ENCODE measurements at places on chromosomes 16 and 17.

DNA sequence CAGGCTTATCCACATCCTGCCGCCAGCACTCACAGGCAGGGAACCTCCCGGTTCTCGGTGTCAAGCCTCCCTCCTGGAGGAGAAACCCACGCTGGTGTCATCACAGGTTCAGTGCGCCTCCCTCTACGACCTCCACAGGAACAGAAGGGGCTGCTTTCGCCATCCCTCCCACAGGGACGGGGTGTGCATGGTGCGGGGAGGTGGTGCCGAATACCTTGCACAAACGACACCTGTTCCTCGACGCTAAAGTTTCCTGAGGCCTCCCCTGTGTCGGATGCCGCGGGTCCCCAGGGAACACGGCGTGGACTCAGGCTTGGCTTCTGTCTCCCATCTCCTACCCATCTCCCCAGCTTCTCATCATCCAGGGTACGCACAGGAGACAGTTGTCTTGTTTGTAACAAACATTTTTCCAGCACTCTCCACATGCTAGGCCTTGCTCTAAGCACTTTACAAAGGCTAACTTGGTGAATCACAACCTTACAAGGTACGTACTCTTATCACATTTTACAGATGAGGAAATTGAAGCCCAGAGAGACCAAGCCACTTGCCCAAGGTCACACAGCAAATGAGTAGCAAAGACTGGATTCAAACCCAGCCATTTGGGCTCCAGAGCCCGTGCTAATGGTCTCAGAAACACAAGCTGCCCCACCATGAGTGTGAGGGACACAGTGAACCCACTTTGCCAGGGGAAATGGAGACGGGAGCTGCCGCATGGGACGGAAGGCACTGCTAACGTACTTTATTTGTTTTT is 271.6 kb downstream of the C16orf95 start:
- DNase-seq = no peak

- no peak for DNase-seq
These were observed 7.9 kb downstream of the SNAI3 start for GRCh38 chr16:88678224-88678979.

- DNase-seq = no peak
These were observed 55.7 kb upstream of the CNEP1R1 start for GRCh38 chr16:49969091-49970030.

GRCh38 chr16:10121491-10121890 is 60.7 kb downstream of the GRIN2A start:
- DNase-seq = no peak

DNA sequence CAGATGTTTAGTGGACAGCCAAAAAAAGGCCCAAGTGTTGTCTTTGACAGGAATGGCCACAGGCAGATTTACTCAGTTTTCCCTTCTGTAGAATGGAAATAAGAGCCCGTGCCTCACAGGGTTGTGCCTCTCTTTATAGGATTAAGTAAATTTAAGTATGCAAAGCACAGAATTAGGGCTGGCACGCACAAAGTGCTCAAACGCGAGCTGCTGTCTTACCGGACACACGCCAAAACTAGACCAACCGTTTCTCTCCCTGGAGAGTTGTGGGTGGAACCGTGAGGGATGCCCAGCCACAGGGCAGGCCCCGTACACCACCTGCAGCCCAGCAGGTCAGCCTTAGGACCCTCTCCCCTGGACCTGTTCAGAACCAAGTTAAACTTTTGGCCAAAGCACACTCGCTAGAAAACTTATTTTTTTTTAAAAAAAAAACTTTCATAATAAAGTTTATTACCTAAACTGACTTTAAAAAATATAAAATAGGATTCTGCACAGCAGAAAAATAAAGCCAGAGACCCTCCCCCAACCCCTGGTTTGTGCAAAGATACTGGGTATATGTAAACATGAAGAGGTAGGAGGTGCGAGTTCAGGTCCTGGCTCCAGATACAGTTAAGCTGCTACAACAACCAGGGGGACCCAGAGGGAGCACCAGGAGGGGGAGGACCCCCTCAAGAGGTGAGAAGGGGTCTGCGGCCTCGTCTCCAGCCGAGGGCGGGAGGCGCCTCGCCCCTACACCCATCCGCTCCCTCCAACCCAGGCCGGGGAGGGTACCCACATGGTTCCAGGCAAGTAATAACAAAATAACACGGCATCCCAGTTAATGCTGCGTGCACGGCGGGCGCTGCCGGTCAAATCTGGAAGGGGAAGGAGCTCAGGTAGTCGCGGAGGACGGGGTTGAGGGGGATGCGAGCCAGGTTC is 1.8 kb downstream of the SOCS1 start:
- DNase-seq = no peak

DNA sequence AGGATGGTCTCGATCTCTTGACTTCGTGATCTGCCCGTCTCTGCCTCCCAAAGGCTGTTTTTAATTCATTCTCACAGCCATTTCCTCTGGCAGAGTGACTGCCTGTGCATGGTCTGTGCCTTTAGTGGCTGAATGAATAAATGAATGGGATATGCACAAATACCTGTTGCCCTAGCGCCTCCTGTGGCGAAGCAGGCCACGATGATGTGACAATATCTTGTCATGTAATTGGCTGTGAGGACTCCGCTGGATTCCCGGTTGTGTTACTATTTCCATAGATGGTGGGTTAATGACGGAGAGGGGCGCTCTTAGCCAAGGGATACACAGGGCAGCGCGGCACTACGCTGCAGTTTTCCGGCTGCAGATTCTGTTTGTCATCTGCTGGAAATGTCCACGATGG is 26.8 kb upstream of the ENDOV start:
- no peak for DNase-seq

- DNase-seq = no peak
These were observed 5.0 kb downstream of the MAPK8IP3 start for GRCh38 chr16:1710811-1711507.

GRCh38 chr17:36861531-36861930 is 75.7 kb upstream of the LHX1 start:
- no peak for DNase-seq

- no peak for DNase-seq
These were observed 158.7 kb upstream of the TBX2 start for GRCh38 chr17:61240851-61241468.

- DNase-seq = no peak
These were observed 9.9 kb upstream of the GUCY2D start for GRCh38 chr17:7992516-7992915.

GRCh38 chr16:68300734-68301459 is 9.8 kb downstream of the SLC7A6OS start:
- DNase-seq = no peak

GRCh38 chr16:66608241-66609138 is 4.0 kb downstream of the CMTM3 start:
- no peak for DNase-seq

GRCh38 chr17:67970783-67971182 is 25.5 kb downstream of the C17orf58 start:
- no peak for DNase-seq

GRCh38 chr17:74773871-74774286 is 2.3 kb downstream of the NAT9 start:
- DNase-seq = no peak

DNA sequence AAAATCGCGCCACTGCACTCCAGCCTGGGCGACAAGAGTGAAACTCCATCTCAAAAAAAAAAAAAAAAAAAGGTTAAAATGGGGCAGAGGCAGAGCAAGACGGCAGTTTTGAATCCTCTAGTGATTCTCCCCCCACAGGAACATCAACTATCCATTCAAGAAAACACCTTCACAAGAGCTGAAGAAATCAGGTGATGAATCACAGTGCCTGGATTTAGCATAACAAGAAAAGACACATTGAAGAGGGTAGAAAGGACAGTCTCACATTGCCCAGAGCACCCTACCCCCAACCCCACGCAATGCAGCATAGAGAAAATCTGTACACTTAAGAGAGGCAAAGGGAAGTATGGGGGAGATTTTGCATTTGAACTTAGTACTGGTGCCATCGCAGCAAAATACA is 28.8 kb upstream of the RNF43 start:
- DNase-seq = no peak

- no peak for DNase-seq
These were observed 90.8 kb upstream of the DNAH17 start for GRCh38 chr17:78667741-78668640.

DNA sequence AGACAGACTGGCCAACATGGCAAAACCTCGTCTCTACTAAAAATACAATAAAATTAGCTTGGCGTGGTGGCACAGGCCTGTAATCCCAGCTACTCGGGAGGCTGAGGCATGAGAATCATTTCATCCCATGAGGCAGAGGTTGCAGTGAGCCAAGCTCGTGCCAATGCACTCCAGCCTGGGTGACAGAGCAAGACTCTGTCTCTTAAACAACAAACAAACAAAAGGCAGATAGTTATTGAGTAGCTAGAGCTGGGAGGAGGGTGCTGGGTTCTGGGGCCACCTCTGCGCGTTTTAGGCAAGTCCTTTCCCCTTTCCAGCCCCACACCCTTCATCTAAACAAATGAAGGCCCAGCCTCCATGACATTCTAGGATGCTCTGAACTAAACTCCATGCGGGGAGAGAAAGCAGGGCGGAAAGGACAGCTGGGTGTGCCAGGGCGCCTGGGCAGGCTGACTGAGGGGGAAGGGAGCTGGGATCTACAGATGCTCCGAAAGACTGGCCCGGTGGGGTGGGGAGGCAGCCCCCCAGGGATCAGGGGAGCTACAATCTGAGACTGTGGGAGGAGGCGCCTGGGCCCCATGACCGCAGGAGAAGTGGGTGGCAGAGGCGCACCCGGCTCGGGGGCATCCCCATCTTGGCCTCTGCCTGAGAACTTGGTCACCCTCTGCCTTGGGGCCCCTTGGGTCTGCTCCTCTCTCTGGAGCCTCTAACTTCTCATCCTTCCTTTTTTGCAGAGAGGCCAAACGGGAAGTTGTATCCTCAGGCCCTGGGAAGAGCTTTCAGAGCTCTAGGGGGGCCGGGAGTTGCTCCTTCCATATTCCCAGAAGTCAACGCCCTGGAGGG is 910 bp downstream of the ITGAL start:
- DNase-seq = no peak

DNA sequence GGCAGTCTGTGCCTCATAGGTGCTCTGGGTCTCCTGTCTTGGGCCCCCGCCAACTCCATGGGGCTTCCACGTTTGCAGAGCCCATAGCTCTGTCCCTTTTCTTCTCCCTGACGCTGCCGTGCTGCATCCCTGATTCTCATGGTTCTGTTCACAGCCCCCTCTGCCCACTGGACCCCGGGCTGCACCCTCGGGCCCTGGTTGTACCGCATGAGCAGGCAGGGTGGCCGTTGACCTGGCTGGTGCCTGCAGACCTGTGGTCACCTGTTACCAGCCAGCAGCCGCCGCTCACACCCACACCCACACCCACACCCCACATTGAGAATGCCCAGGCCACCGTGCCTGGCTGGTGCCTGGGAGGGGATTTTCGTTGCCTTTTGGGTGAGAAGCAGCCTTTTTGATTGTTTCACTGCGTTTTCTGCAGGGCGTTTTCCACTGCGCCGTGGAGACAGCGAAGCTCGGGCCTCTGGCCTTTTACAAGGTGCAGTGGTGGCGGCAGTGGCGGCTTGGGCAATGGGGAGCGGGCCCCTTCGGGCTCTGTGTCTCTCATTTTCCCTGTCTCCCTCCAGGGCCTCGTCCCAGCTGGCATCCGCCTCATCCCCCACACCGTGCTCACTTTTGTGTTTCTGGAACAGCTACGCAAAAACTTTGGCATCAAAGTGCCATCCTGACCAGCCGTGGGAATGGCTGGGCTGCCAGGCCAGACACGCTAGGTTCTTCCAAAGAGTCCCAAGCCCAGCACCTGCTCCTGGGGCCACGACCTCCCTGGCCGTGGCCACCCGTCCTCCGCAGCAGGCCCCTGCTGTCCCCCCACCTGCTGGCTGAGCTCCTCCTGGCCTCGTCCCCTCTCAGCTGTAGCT is 7.6 kb downstream of the SLC25A10 start:
- DNase-seq = no peak

DNA sequence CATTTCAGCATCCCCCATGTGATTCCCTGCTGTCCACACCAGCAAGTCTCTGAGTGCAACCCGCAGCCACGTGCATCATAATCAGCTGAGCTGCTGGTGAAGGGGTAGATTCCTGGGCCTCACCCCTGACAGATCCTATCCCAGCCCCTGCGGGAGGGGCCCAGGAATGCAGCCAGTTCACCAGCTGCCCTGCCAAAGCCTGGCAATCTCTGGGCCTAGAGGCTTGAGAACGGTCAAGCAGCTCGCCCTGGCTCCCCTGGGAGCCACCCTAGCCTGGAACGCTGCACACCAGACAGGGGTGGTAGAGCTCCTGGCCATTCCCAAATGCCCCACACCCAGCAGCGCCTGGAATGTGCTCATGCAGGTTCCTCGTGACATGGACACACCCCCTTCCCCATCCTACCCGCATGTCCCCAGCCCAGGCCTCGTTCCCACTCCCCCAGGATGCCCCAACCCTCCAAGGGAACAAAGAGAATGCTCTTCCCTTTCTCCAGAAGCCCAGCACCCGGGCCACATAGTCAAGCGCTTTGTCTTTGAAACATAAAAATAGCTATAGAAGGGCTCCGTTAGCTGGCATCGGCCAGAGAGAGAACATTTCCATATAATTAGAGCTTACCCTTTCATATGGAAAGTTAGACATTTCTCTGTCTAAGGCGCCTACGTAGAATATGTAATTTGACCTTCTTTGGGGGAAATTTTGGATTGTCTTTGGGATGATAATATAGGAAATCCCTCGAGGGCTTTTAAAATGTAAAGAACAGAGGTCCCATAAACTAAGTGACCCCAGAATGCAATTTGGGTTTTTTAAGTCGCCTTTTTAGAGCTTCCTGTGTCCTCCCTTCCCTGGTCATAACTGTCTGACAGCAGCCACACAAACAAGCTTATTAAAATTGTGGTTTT is 3.4 kb downstream of the CEP295NL start:
- no peak for DNase-seq

GRCh38 chr17:20968913-20969616 is 73.7 kb downstream of the USP22 start:
- DNase-seq = no peak

GRCh38 chr17:58060596-58061191 is 22.5 kb upstream of the DYNLL2 start:
- no peak for DNase-seq

DNA sequence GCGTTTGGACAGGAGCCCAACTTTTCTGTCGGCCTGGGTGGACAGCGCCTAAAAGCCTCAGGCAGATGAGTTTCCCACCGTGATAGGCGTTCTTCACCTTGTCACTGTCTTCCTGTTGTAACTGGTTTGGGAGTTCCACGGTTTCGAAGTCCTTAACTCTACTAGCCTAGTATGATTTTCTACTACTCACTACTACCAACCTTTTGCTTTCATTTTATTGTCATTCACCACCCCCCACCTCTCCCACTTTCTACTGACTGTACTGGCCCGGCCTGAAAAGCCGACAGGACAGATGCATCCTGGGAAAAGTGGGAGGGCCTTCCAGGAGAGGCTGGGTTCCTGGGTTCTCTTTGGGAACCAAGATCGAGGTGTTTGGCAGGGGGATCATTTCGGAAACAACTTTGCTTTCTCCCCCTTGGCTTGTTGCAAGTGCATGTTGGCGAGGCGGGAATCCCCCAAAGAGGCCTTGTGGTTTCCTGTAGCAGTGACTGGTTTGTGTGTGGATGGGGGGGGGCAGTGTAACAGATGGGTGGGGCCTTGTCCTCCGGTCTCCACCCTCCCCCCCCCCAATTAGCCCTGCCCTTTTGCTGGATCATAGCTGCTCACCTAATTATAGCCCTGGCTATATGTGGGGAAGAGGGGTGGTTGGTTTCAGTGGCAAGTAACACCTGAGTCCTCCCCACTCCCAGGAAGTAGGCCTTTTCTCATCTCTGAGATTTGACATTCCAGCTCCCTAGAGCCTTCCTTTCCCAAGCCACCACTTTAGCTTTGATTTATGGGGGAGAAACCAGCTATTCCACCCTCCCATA is 1.4 kb downstream of the EIF5A start:
- DNase-seq = peak; percentile 67

Data from GM12878 (cell line).